Osteocyte (in vitro differentiated cells): ENCODE measurements at places on chromosomes 1 and 21. TPM values are rescaled to one million over a fixed set of nuclear protein-coding genes. Genes with fewer than 3 reads are reported as not detected.

DNA sequence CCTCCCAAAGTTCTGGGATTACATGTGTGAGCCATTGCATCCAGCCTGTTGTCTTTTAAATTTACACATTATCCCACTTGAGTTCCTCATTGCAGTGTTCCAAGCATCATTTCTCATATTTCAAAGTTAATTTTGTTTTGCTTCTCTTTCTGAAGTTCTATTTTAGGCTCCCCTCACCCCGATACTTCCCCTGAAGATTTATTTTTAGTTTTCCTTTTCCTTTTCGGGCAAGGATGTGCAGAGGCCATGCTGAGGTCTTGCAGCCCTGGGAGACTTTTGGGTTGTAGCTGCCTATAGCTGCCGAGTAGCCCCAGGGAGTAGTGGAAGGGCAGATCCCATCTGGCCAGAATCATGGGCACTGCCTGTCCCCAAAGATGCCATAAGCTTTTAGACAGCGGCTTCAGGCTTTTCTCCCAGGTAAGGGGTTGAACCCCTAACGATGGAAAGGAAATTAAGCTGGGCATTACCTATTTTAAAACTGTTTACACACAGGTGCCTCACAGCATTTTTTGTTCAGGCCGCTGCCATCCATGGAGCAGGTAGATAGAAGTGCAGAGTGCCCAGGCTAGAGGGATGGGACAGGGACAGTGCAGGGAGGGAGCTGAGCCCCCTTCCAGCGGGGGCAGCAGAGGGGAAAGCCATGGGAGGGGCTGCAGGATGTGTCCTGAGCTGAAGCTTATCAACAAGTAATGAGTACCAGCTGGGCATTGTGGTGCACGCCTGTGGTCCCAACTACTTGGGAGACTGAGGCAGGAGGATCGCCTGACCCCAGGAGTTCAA, 15.9 kb downstream of the PSEN2 start:
- no peak for DNase-seq
- peaks cover 10% of the 10 kb centered on the region for H3K4me1 ChIP-seq
- no peak overlapping the region for H3K27ac ChIP-seq
- H3K4me3 ChIP-seq = no peak overlapping the region
- no peaks in the 10 kb centered on the region for H3K27me3 ChIP-seq

DNA sequence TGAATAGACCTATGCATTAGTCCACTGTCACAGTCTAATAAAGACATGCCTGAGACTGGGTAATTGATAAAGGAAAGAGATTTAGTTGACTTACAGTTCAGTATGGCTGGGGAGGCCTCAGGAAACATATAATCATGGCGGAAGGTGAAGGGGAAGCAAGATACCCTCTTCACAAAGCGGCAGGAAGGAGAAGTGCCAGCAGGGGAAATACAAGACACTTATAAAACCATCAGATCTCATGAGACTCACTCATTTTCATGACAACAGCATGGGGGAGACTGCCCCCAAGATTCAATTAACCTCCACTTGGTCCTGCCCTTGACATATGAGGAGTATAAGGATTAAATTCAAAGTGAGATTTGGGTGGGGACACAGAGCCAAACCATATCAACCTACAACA, 59.4 kb downstream of the CAPN9 start:
- no peaks in the 10 kb centered on the region for H3K36me3 ChIP-seq
- H3K27ac ChIP-seq = no peak overlapping the region
- peak; percentile 6 for DNase-seq
- H3K4me1 ChIP-seq = peaks cover 8% of the 10 kb centered on the region
- H3K27me3 ChIP-seq = no peaks in the 10 kb centered on the region

- no peaks in the 10 kb centered on the region for H3K27me3 ChIP-seq
- no peaks in the 10 kb centered on the region for H3K36me3 ChIP-seq
Observed at GRCh38 chr1:225471109-225471452, 43.2 kb upstream of the LBR start.

DNA sequence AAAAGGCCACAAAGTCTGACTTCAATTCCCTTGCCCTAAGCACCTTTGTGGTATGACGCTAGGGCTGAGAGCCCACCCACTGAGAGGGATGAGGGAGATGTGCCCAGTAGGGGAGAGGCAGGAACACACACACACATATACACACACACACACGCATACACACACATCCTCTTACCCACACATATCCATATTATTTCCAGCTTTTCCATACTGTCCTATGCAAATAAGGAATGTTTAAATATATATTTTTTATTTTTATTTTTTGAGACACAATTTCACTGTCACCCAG, 3.0 kb downstream of the RAB25 start:
- no peaks in the 10 kb centered on the region for H3K4me1 ChIP-seq
- no peak for DNase-seq
- H3K36me3 ChIP-seq = no peaks in the 10 kb centered on the region
- no peak overlapping the region for H3K4me3 ChIP-seq

DNA sequence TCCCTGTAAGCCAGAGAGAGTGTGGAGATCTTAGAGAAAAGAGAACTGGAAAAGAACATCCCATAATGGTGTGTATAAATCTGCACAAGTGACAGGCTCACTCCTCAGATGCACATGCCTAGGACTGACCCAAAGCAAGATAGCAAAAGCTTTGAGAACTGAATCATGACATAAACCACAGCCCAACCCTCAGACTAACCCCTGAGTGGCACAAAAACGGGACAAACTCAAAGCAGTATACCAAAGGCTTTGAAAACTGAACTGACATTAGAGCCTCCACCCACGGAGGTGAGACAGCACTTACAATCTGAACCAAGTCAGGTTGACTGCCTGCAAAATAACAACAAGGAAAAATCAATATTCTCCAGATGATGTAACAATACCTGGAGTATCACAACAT, 70.8 kb downstream of the TIAM1 start:
- peaks cover 9% of the 10 kb centered on the region for H3K4me1 ChIP-seq
- no peak for DNase-seq
- H3K27me3 ChIP-seq = no peaks in the 10 kb centered on the region
- no peak overlapping the region for H3K4me3 ChIP-seq
- H3K27ac ChIP-seq = no peak overlapping the region

DNA sequence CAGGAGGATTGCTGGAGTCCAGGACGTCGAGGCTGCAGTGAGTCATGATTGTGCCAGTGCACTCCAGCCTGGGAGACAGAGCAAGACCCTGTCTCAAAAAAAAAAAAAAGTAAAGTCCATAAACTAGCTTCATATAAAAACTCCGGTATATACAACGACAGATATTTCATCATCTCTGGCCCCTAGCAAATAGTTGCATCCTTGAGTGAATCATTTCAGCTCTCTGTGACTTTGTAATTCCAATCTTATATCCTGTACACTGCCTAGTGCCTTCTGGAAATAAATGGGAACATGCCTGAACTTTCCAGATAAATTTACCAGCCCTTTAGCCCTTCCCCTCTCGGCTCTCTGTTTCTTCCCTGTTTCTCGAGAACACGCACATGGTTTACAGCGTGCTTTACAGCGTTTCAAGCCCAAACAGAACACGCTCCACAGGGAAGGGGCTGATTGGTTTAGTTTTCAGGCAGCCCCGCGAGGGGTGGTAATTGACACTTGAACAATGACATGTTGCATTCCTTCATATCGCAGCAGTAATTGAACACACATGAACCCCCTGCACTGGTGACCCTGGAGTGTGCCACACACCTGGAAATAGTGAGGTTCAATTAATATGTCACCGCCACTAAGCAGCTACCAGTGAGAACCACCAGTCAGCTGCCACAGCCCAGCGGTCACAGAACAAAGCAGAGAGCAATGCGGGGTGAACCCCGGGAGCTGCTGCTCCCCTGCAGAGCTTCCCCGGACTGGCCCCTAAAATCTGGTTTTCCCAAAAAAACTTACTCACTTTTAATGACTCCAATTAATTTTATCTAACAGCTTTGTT, 35.7 kb upstream of the SIM2 start:
- H3K4me3 ChIP-seq = no peak overlapping the region
- DNase-seq = no peak
- H3K36me3 ChIP-seq = no peaks in the 10 kb centered on the region

DNA sequence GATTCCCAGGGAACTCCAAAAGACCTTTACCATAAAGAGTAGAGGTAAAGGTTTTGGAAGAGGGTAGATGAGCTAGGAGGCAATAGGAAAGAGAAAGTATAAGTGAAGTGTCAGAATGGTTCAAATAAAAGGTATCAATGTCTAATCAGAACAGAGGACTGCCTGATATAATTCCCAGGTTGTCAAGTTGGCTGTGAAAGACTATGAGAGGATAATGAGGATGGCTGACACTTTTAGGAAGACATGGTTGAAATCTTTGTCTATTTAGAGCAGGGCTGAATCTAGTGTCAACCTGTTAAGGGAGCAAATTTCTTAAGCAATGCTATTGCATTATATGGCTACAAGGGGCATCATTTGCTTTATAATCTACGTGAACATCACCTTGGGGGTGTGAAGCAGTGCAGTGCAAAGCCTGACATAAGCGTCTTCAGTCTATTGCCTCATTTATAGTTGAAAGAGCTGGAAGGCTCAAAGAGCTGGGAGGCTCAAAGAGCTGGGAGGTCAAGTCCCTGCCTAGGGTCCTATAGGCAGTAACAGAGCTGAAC, 308.3 kb upstream of the DEPDC1 start:
- no peak overlapping the region for H3K27ac ChIP-seq
- no peaks in the 10 kb centered on the region for H3K27me3 ChIP-seq
- no peaks in the 10 kb centered on the region for H3K4me1 ChIP-seq

DNA sequence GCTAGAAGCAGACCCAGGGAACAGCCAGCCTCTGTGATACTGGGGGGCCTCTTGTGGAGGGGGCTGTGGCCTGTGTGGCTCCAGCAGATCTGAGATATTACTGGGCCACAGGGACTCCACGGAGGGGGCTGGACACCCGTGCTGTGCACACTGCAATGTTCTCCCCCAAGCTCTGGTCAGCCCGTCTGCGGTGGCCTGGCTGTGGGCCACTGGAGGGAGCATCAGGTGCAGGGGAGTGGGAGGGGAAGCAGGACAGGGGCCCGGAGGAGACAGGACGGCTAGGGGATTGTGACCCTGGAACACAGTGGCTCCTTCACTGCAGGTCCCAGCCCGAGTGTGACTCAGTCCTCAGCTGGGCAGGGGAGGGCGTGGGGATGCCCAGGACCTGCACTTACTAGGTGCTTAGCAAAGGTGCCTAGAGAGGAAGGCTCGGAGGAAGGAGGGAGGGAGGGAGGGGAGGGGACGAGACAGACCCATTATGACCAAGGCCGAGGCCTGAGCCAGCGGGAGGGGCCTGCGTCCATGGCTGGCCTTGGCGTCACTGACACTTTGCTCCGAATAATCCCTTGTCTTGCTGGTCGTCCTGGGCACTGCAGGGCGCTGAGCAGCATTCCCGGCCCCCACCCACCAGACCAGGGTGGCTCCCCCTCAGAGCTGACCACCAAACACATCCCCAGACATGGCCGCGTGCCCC, 44.2 kb downstream of the PRDM16 start:
- H3K27me3 ChIP-seq = peaks cover 4% of the 10 kb centered on the region
- DNase-seq = no peak

DNA sequence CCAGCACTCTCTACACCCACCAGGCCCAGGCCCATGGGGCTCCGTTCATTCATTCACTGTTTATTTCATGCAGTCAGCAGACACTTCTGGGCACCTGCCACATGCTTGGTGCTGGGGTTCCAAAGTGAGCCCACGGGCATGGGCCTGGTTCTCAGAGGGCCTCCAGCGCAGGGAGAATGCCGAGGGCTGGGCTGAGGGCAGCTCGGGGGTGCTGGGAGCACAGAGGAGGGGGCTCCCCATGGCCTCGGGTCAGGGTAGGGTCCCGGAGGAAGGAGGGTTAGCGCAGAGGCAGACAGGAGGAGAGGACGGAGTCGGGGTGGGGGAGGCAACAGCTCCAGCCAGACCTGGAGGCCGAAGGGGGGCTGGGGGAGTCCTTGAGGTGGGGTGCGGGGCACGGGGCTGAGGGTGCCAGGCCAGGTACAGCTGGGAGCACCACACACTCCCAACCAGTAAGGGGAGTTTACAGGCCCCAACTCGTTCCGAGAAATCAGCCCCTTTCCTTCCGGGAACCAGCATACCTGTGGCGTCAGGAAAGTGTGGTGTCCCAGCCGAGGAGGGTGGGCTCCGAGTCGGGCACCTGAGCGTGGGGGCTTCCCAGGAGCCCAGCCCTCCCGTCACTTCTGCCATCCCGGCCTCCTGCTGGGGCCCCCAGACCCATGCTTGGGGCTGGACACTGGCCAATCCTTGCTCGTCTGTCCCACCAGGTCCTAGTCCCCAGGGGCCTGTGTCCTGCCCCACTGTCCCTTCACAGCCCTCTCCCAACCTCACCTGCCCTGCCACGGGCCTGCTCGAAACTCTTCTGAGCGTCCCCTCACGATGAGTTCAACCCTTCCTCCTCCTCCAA, 10.8 kb downstream of the ARHGEF16 start:
- no peak overlapping the region for H3K4me3 ChIP-seq
- H3K4me1 ChIP-seq = peaks cover 20% of the 10 kb centered on the region
- H3K27me3 ChIP-seq = no peaks in the 10 kb centered on the region
- H3K36me3 ChIP-seq = no peaks in the 10 kb centered on the region
- DNase-seq = no peak

GRCh38 chr1:204726478-204726877, 40.9 kb upstream of the LRRN2 start:
- DNase-seq = peak; percentile 21
- no peak overlapping the region for H3K4me3 ChIP-seq
- H3K27ac ChIP-seq = no peak overlapping the region

- no peaks in the 10 kb centered on the region for H3K36me3 ChIP-seq
- peaks cover 31% of the 10 kb centered on the region for H3K4me1 ChIP-seq
- peak overlapping the region; percentile 20 for H3K27ac ChIP-seq
Observed at GRCh38 chr1:238406098-238406860, 515.6 kb upstream of the ZP4 start.

- no peaks in the 10 kb centered on the region for H3K4me1 ChIP-seq
- peaks cover 6% of the 10 kb centered on the region for H3K27me3 ChIP-seq
Observed at GRCh38 chr1:30740251-30741238, 17.0 kb downstream of the LAPTM5 start.

- DNase-seq = no peak
- H3K27ac ChIP-seq = no peak overlapping the region
- H3K4me3 ChIP-seq = no peak overlapping the region
- peaks cover 6% of the 10 kb centered on the region for H3K4me1 ChIP-seq
- H3K27me3 ChIP-seq = peaks cover 36% of the 10 kb centered on the region
Observed at GRCh38 chr1:156371553-156372264, 2.7 kb downstream of the RHBG start.

DNA sequence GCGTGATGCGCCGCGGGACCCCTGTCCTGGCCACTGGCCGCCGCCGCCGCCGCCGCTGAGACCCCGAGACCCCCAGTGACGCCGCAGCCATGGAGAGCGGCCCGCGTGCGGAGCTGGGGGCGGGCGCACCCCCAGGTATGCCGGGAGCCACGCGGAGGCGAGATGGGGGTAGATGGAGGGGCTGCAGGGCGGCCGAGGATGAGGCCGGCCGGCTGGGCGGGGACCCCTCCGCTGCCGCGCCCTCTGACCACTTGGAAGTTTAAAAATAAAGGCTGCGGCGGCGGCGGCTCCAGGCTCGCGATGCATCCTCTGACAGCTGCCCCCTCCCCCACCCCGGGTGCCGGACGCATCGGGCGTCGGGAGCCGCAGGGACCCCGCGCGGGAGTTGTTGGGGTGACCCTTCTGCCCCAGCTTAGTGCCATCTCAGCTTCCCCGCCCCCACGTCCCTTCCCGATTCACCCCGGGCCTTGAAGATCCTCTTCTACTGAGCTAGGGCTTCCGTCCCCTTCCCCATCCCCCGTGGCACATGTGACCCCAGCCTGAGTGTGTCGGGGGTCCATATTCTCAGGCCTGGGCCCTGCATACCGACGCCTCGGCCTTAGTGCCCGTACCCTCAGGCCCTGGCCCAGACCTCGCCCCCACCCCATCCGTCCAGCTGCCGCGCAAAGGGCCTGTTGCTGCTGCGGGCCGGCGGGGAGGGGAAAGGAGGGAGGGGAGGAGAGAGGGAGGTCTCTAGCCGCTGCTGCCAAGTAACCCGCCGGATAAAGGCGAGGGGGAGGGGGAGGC, 562 bp downstream of the MAP7D1 start:
- peaks cover 4% of the 10 kb centered on the region for H3K36me3 ChIP-seq
- H3K27me3 ChIP-seq = no peaks in the 10 kb centered on the region
- peaks cover 69% of the 10 kb centered on the region for H3K4me1 ChIP-seq
- DNase-seq = no peak

Gene OR2T33
- total RNA-seq = not detected in 2 replicates

Gene NDC1
- total RNA-seq = 9.8 and 10.7 TPM in 2 replicates

Gene IGSF9
- total RNA-seq = not detected in 2 replicates

Gene SLC25A24
- 40.4 and 41.3 TPM in 2 replicates for total RNA-seq
